ENCODE measurements at places on chromosomes 1 and 21. TPM values are rescaled to one million over a fixed set of nuclear protein-coding genes. Genes with fewer than 3 reads are reported as not detected.

- DNase-seq = no peak
Measured at GRCh38 chr1:172350856-172351255, 69.6 kb upstream of the C1orf105 start.

DNA sequence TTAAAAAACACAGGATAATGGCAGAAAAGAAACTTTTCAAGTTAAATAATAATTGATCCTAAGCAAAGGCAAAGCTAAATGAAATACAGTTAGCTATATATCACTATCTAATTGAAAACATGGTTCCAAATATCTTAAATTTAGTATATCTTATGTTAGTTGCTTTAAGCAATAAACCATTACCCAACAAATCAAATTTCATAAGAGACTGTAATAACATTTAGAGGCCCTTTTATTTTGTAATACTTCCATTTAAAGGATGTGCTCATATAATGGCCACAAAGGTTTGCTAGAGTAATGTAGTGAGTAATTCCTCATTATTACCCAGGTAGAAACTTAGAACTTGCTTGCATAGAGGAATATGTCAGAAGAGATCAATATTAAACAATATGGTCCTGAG lies 32.3 kb downstream of the RPL5 start:
- DNase-seq = no peak

DNA sequence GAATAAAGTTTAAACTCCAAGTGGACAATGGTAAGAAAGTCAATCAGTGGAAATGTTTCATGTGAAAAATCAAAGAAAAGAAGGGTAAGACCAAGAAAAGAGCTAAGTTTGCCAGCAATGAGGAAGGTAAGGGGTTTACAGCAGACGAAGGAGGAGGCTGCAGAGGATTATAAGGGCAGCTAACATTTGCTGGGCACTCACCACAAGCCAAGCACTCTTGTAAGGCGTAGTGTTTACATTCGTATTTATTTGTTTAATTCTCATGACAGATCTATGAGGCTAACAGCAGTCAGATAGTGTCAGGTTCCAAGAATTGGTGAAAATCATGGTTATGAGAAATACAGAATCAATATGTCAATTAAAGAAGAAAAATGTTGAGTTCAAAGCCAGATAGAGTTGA lies 75.2 kb upstream of the NGF start:
- no peak for DNase-seq

- DNase-seq = no peak
Measured at GRCh38 chr1:220711056-220711809, 21.1 kb downstream of the C1orf115 start.

DNA sequence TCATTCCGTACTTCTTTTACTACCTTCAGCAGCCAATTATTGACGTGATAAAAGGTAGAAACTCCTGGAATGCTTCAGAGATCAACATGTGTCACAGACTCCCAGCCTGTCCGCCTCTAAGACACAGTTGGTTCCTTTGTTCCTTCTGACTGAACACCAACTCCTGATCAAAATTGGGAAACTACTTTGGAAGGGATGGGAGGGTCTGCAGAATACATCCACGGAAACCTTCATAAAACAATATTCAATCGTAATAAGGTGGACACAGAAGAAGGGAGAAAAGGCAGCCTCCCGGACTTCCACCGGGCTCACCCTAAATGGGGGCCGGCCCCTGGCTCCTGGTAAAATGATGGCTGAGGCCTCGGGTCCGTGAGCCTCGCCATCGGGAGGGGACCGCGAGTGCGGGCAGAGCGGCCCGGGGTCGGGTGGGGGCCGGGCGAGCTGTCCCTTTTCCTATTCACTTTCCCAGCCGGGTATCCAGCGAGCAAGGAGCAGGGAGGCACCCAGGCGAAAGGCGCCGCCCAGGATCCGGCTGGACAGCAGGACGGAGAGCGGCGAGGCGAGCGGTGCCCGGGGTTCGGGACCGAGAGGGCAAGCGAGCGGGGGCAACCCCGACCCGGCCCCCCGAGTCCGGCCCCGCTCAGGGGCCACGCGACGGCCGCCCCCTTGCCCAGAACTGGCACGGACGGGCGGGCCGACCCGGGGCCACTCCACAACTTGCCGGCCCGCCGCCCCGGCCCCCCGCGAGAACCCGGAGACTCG lies 805 bp downstream of the NRIP1 start:
- DNase-seq = peak; percentile 48

GRCh38 chr1:25019337-25020172 lies 89.5 kb upstream of the RUNX3 start:
- no peak for DNase-seq

GRCh38 chr1:41738475-41738874 lies 180.2 kb downstream of the HIVEP3 start:
- DNase-seq = no peak

GRCh38 chr1:173039626-173040025 lies 11.1 kb downstream of the TNFSF18 start:
- no peak for DNase-seq

DNA sequence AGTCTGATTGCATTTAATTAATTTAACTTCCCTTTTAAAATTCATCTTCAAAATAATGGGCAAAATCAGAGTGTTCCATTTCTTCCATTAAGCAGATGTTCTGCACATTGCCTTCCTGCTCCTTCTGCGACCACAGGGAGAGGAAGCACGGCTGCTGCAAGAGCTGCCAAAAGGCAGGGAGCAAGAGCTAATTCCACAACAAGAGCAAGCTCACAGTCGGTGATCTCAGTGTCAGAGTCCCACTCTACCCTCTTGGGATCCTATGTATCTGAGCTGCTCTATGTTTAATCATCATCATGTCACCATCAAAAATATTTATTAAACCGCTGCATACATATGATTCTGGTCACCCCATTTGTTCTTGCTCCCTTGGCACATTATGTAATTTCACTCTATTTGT lies 255.3 kb upstream of the CAMK1G start:
- DNase-seq = no peak

- peak; percentile 69 for DNase-seq
Measured at GRCh38 chr1:158035976-158036583, 42.6 kb downstream of the KIRREL1 start.

DNA sequence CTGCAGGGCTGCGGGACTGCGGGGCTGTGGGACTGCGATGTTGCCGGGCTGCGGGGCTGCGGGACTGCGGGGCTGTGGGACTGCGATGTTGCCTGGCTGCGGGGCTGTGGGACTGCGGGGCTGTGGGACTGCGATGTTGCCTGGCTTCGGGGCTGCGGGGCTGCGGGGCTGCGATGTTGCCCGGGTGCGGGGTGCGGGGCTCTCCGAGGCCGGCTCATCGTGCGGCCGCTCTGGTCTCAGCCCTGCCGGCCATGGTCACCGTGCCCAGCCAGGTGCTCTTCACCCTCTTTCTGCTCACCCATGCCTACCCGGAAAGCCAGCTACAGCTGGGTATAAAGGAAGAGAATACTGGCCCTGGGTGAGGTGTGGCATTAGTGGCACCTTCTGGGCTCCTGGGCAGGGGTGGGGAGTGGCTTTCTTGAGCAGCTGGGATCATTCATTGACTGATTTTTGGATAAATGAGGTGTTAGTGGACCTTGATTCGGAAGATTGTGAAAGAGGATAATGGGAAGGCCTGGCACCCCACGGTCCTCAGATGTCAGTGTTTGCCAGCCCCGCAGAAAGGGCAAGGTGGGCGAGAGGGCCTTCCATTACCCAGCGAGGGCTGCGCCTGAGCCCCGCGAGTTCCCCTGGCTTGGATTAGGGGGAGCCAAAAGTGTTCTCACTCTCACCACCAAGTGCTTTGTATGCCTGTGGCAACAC lies 36.3 kb downstream of the COQ8A start:
- DNase-seq = no peak

DNA sequence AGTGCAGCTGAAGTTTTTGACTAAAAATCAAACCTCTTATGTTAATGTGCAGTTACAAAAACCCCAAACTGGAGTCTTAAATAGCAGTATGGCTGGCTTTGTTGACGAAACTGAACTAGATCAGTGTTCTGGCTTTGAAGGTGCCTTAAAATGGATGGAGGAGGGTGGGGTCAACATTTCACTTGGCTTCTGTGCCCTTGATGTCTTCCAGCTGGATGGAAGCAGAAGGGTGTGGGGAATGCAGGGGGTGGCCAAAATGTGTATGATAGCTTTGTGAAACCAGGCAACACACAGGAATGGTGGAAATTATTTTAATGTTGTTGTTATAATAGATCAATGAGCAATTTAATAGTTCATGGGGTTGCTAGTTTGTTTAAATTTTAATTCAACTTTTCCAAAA lies 96.8 kb upstream of the C1orf105 start:
- no peak for DNase-seq

GRCh38 chr1:6711174-6711573 lies 9.6 kb upstream of the DNAJC11 start:
- DNase-seq = no peak

- no peak for DNase-seq
Measured at GRCh38 chr1:222821239-222821638, 6.4 kb downstream of the DISP1 start.

DNA sequence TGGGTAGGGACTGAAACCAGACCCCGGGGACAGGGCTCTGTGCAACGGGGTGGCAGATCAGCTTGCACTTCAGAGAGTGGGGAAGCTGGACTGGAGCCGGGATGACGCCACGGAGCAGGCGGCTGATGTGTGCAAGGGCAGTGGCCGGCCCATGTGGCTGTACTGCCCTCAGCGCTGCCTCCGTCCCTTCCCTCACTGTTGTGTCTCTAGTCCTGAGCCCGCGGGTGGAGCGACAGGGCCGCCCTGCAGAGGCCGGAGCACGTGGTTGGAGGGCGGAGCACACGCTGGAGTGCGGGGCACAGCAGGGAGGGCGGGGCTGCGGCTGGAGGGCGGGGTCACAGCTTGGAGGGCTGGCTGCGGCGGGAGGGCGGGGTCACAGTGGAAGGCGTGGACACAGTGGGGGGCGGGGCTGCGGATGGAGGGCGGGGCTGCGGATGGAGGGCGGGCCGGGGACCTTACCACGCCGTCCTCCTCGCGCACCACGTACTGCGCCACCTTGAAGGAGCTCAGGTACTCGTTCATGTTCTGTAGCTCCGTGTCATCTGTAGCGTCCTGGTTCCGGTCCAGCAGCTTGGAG lies 52.4 kb downstream of the CHD5 start:
- peak; percentile 83 for DNase-seq

- DNase-seq = no peak
Measured at GRCh38 chr1:31648641-31649357, 4.1 kb upstream of the PEF1 start.

GRCh38 chr1:40024671-40025070 lies 15.9 kb upstream of the CAP1 start:
- no peak for DNase-seq

GRCh38 chr1:7572654-7573152 lies 198.4 kb upstream of the VAMP3 start:
- no peak for DNase-seq

DNA sequence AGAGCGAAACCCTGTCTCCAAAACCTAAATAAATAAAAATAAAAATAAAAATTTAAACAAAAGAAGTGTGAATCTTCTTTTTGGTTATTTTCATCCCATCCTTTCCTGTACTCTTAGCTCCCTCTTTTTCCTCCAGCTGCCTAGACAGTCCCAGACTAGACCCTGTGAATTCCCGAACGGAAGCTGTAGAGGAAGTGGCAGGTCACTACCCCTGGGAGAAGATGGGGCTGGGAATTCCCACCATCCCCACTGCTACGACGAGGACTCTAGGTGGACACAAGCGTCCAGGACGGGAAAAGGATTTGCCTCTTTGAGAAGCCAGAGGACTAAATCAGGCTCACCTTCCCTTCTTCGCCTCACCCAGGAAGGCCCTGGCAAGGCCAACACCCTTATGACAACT lies 12.6 kb downstream of the RHBDL2 start:
- DNase-seq = no peak

KMO gene
- total RNA-seq = 0.39 TPM

TAS1R3 gene
- total RNA-seq = 1.5 TPM

C1orf226 gene
- total RNA-seq = 4.2 TPM

NASP gene
- total RNA-seq = 184 TPM

ATAD3B gene
- total RNA-seq = 46.3 TPM

MAP3K21 gene
- 111 TPM for total RNA-seq

OR2T29 gene
- total RNA-seq = not detected

TSPEAR gene
- total RNA-seq = 0.55 TPM

HHIPL2 gene
- total RNA-seq = 6.0 TPM

PDZK1IP1 gene
- total RNA-seq = 1.5 TPM

PKLR gene
- total RNA-seq = 0.25 TPM

All from testis (tissue), 5 donors.